ENCODE measurements at places on chromosomes 16 and 17. TPM values are rescaled to one million over a fixed set of nuclear protein-coding genes. Genes with fewer than 3 reads are reported as not detected.

CDH13 gene
- polyA plus RNA-seq = 93.0 TPM

TEX19 gene
- 0.10 TPM for polyA plus RNA-seq

GRCh38 chr16:81487301-81487720 lies 42.7 kb downstream of the CMIP start:
- DNase-seq = no peak

DNA sequence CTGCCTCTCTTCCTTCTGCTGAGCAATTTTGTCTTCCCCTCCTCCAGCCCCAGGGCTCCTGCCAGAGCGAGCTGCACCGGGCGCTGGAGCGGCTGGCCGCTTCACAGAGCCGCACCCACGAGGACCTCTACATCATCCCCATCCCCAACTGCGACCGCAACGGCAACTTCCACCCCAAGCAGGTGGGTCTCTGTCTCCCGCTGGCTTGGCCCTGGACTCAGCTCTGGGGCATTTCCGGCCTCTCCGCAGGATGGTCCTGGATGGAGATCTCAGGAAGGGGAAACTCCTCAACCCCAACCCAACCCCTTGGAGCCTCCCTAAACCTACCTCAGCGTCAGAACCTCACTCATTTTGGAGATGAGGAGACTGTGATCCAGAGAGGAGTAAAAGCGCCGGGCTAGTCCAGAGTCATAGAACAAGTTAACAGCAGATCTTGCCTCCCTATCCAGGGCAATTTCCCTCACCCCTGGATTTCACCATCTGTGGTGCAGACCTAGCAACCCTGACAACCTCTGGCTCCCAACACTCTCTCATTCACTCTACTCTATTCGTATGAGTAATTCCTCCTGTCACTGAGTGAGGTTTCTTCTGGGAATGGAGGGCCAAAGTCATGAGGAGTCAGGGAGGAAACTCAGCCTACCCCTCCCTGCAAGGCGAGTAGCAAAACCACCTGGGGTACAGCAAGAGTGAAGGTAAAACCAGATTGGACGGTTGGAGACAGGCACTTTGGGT lies 10.8 kb downstream of the IGFBP4 start:
- DNase-seq = no peak

GRCh38 chr17:60601447-60602384 lies 1.7 kb downstream of the PPM1D start:
- DNase-seq = peak; percentile 79

ZSCAN10 gene
- not detected for polyA plus RNA-seq

GRCh38 chr17:40577611-40578065 lies 12.4 kb upstream of the CCR7 start:
- DNase-seq = no peak

GRCh38 chr17:67487506-67487905 lies 110.4 kb downstream of the PITPNC1 start:
- DNase-seq = no peak

BFAR gene
- 48.3 TPM for polyA plus RNA-seq

DNA sequence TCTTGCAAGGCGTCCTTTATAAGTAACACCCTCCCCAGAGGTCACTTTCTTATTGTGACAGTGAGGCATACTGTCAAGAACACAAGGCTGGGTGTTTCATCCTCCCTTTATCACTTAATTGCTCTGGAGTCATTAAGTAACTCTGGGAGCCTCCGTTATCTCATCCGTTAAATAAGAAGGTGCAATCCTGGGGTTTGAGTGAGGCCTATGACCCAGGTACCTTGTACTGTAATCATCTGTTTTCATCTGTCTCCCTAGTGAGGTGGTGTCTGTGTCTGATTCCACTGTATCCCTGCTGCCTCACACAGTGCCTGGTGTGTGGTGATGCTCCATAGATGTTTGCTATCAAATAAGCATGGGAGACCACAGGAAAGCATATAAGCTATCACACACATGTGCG lies 17.7 kb downstream of the TNS4 start:
- no peak for DNase-seq

SLC5A11 gene
- polyA plus RNA-seq = not detected

GRCh38 chr16:22977294-22977697 lies 163.3 kb downstream of the HS3ST2 start:
- DNase-seq = no peak

- no peak for DNase-seq
Measured at GRCh38 chr16:81799138-81799504, 20.0 kb downstream of the PLCG2 start.

DNA sequence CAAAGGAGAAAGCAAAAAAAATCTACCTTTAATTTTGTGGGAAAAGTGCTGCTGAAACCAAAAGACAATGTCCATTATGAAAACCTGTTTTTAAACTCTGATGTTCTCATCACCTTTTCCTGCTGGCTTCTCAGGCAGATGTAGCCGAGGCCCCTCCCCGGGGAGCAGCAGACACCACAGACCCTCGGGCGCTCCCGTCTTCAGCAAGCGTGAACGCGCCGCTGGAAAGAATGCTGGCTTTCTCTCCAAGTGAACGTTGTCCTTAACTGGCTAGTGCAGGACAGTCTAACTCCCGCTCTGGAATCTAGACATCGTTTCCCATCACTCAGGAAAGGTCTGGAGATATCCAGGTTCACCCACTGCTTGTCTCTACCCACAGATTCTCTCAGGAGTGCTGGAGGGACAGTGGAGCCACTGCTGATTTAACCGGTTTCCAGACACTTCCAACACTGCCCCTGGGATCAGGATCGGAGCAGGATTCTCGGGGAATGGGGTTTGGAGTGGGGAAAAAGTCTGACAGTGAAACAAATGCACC lies 211.2 kb downstream of the RBFOX3 start:
- DNase-seq = peak; percentile 67

DNA sequence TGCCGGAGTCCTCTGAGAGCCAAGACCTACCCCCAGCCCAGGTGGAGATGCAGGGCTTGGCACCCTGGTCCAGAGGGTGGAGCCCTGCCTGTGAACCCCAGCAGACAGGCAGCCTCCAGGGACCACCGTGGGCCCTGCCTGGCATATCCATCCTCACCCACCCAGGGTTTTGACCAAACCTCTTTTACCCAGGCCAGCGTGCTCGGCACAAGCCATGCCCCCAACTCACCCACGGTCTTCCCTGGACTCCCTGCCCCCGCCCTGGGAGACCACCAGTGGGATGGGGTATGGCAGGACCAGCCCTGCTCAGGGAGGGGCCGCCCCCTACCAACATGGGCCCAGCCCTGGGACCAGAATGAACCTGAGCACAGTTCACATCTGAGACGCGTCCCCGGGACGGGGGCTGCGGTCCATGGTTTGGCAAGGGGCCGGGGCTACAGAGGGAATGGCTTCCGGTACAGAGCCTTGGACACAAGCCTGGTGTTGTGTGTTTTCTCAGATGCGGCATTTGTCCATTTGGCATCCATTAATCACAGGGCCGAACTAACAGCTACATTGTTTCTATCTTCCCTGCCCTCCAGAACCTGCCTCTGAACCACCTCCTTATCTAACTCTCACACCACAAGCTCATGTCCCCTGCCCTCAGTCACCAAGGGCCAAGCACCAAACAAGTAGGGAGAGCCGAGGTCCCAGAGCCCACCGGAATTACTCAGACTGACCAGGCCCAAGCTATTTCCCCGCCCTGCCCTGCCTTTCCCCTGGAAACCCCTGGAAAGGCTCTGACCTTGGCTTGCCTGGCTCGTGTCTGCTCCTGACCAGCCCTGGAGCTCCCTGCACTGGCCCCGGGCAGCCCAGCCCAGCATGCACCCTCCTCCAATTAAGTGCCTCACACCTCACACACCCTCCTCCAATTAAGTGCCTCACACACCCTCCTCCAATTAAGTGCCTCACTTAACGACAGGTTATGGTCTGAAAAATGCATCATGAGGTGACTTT lies 14.1 kb downstream of the HS3ST6 start:
- DNase-seq = peak; percentile 37

GRCh38 chr17:32323811-32324491 lies 18.0 kb downstream of the C17orf75 start:
- peak; percentile 50 for DNase-seq

DNA sequence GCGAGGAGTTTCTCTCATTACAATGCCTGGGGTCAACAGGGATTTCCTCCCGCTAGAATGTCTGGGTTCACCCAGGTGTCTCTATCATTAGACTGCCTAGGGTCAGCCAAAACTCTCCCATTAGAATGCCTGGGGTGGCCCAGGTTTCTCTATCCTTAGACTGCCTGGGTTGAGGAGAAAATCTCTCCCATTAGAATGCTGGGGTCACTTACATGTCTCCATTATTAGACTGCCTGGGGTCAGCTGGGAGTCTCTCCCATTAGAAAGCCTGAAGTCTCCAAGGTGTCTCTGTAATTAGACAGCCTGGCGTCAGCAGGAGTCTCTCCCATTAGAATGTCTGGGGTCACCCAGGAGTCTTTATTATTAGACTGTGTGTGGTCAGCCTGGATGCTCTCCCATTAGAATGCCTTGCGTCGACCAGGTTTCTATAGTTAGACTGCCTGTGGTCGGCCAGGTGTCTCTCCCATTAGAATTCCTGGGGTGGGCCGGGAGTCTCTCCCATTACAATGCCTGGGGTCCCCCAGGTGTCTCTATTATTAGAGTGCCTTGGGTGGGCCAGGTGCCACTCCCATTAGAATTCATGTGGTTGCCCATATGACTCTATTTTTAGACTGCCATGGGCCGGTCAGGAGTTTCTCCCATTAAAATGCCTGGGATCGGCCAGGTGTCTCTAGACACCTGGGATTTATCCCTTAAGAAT lies 2272.1 kb downstream of the TP53TG3F start:
- DNase-seq = no peak

- DNase-seq = no peak
Measured at GRCh38 chr16:30963925-30964511, 6.5 kb downstream of the SETD1A start.

DNA sequence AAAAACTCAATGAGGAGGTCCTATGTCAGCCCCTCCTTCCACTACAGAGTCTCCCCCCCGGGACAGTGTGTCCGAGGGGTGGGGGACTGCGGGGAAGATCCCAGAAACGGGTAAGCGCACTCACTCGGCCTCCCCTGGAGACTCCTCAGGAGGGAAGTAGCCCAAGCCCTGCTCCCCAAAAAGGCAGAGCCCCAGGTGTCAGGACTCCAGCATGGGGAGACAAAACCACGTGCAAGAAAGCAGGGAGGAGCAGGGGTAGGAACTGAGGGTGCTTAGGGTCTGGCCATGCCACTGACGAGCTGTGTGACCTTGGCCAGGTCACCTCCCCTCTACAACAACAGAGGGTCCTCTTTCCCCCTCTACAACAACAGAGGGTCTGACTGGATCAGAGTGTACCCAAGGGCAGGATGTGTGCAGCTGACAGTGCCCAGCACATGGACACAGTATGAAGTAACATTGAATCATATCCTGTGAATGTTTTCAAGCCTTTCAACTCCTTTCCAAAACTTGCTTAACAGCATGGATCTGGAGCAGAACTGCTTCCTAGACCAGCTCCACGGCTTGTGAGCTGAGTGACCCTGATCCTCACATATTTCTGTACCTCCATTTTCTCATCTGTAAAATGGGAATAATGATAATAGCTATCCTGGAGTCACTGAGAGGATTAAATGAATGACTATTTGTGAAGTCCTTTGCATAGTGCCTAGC lies 2.1 kb upstream of the NAGS start:
- no peak for DNase-seq

- DNase-seq = no peak
Measured at GRCh38 chr17:57269598-57270255, 13.4 kb downstream of the MSI2 start.

FOXJ1 gene
- not detected for polyA plus RNA-seq

- no peak for DNase-seq
Measured at GRCh38 chr17:73013816-73014663, 78.4 kb downstream of the SLC39A11 start.

DNA sequence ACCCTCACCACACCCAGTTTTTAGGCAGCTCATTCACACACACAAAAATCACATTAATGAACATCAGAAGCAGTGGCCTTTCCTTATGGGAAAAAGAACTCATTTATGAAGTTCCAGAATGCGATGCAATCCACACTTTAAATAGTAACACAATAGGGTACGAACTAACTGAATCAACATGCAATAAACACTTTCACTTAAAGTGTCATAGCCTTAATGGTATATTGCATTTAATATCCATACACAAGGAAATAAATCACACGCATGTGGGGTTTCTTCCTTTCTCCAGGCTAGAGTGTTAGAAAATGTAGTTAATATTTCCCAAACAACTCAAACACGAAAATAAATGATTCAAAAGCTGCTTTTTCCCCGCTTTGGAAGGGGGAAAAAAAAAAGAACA lies 19.7 kb downstream of the ADCY9 start:
- DNase-seq = no peak

DNA sequence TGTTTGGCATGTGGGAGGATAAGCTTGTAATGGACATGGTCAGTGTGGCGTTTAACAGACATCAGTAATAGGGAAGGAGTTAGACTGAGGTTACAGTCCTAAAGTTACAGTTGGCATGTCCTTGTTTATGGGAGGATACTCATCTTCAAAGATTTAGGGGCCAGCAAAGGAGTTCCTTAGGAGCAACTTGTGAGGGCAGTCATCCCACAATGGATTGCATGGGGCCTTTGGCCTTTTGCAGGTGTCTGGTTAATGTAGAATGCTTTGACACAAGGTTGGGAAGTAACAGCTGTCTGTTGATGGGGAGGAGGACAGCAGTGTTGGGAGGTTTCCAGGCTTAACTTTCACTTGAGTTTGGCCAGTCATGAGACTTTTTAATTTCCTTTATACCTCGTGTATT lies 2.2 kb downstream of the NUBP1 start:
- no peak for DNase-seq

GRCh38 chr17:8163978-8164814 lies 1.4 kb upstream of the VAMP2 start:
- no peak for DNase-seq

GRCh38 chr17:56602292-56603130 lies 9.0 kb downstream of the NOG start:
- DNase-seq = no peak

DNA sequence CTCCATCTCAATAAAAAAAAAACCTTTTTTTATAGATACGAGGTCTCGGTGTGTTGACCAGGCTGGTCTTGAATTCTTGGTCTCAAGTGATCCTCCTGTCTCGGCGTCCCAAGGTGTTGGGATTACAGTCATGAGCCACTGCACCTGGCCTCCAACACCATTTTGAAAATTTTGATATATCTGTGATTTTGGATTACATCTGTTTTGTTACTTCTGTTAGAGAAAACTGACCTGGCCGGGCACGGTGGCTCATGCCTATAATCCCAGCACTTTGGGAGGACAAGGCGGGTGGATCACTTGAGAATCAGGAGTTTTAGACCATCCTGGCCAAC lies 18.6 kb downstream of the RMI2 start:
- no peak for DNase-seq

PRSS53 gene
- polyA plus RNA-seq = 3.1 TPM

DNA sequence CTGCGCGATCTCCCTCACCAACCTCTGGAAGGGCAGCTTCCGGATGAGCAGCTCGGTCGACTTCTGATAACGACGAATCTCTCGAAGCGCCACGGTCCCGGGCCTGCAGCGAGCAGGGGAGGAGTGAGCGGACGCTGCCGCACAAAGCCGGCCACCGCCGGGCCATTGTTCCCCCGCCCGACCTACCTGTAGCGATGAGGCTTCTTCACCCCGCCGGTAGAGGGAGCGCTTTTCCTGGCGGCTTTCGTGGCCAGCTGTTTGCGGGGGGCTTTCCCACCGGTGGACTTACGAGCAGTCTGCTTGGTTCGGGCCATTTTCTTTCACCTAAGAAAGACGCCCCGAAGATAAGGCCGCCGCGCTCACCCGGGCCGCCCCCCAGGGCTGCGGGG lies 5.8 kb upstream of the UNK start:
- DNase-seq = no peak

CCL3 gene
- polyA plus RNA-seq = not detected

SULT1A2 gene
- polyA plus RNA-seq = not detected

FBXO39 gene
- polyA plus RNA-seq = not detected

GRCh38 chr16:14510939-14511799 lies 118.9 kb downstream of the PARN start:
- DNase-seq = no peak

GRCh38 chr16:75485230-75486013 lies 9.8 kb downstream of the CHST6 start:
- no peak for DNase-seq

- no peak for DNase-seq
Measured at GRCh38 chr16:85440744-85441143, 172.4 kb upstream of the GSE1 start.

Data from SK-N-SH (cell line).